ENCODE measurements at places on chromosomes 3 and 15.

DNA sequence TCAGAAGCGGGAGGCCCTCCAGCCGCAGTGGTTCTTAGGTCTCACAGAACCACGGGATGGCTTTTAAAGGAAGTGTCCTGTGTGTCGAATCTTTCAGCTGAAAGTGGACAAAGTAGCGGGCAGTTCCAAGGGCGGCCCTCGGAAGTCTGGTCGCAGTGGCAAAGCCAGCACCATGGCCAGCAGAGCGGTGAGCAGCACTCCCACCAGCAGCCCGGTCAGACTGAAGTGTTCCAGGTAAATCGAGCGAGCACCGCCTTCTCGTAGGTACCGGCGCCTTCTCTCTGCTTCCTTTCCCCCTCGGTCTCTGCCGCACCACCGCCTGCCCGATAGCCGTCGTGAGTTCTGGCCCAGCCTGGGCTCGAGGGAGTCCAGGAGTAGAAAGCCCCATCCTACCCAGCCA lies 103.6 kb upstream of the ABHD17C start:
- DNase-seq: no peak

DNA sequence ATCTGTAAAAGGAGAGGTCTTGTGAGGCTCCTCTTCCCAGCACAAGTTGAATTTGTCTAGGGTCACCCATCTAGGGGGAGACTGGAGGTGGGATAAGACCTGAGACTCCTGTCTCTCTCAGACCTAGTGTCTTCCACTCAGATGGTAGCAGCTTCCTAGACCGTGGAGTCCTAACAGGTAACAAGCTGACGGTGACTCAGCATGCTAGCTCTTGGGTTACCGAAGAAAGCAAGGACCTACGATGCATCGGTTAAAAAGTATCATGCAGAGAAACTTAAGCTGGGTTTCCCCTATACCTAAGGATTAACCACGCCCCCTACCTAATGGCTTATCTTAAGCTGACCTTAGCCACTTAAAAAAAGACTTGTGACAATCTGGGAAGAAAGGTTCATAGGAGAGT lies 7.6 kb downstream of the LRRN1 start:
- no peak for DNase-seq

DNA sequence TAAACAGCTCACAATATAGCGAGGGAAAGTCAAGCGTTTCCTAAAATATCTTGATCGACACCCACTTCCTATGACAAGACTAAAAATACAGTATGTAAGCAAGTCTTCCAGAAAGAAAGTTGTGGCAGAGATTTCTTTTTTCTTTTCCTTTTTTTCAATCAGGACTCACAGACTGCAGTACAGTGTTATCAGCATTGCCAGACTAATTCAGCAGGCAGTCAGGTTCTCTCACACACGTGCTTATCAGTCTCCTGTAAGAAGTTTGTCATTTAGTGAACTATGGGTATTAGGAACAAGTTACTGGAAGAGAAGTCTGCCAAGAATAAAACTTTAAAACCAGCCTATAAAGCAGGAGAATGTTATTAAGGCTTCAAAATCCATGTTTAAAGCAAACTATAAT lies 32.8 kb upstream of the ZNF385D start:
- no peak for DNase-seq

DNA sequence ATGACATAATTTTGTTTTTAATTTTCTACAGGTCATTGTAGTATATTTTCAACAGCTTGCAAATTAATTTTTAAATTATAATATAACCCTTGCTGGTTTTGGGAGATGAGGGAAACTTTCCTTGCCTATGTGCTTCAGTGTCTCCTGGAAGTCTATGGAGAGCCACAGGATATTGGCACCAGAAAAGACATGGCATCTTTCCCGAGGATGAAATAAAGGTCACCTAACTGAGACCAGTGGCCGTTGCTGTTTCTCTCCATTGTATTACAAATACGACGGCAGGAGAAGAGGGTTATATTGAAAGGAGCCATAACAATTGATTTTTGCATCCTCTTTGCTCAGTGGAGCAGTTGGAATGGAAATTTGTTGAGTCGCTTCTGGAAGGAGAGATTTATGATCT lies 19.9 kb upstream of the AQP9 start:
- DNase-seq: no peak

- DNase-seq: peak; percentile 2
Measured at GRCh38 chr3:21174461-21174860, 576.5 kb downstream of the ZNF385D start.

- no peak for DNase-seq
Measured at GRCh38 chr3:113714702-113715101, 18.3 kb upstream of the USF3 start.

DNA sequence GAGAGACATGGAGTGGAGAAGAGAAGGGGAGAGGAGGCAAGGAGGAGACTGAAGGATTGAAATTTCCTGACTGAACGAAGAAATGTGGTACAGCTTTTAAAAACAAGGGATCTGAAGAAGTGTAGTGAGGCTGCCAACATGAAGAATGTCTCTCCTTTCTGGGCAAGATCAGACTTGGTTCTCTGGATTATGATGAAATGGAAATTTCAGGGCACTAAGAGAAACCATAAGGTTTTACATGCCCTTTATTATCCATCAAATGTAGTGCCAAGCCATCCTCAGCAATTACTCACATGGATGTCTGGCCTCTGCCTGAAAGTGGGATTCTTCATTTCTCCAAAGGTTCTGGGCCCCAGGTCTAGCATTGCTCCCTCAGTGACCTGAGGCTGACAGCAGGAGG lies 77.6 kb upstream of the CCDC80 start:
- no peak for DNase-seq

- peak; percentile 67 for DNase-seq
Measured at GRCh38 chr3:4985330-4986174, 6.3 kb downstream of the BHLHE40 start.

- no peak for DNase-seq
Measured at GRCh38 chr15:63836579-63836978, 2.8 kb upstream of the HERC1 start.

GRCh38 chr3:123031051-123031450 lies 3.5 kb upstream of the SEMA5B start:
- no peak for DNase-seq

DNA sequence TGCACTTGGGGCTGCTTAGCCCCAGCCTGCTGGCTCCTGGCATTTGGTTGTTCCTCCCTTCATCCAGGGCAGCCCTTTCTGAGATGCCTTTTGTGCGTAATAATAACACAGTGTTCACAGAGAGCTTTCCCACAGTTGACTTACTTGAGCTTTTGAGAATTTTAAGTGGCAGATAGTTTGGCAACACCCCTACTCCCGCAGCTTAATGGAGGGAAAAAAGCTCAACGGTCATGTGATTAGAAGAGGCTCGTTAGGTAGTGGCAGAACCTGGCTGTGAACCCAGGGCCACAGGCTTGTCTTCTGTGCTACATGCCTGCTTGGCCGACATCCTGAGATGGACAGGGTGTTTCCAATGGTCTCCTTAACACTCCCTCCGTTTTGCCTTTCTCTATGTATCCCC lies 4.7 kb downstream of the KBTBD13 start:
- DNase-seq: no peak

DNA sequence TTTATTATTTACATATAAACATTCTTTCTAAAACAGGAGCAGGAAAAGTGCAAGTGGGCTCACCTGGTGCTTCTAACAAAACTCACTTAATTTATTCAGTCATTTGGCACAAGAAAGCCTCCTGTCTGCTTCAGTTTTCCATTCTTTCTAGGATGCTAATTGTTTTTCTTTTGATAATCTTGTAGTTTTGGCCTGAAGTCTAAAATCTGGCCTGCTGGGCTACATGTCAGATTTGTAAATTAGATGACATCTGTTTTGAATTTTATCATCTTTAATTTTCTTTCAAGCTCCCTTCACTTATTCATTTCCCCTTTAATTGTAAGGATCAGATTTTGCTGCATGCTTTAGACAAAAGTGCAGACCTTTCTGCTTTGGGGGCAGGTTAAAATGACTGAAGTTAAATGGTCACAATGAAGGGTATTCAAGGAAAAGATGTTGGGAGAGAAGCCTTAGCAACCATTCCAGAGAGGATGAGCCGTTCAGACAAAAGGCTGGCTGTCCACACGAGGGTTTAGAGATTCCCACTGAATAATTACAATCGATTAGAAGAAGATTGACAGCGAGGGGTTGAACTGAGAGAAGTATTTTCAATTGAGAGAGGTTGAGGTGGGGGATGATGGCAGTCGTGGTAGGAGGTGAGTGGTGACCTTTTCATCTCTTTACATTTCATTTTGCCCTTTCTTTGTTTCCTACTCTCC lies 59.9 kb upstream of the PTX3 start:
- DNase-seq: no peak

DNA sequence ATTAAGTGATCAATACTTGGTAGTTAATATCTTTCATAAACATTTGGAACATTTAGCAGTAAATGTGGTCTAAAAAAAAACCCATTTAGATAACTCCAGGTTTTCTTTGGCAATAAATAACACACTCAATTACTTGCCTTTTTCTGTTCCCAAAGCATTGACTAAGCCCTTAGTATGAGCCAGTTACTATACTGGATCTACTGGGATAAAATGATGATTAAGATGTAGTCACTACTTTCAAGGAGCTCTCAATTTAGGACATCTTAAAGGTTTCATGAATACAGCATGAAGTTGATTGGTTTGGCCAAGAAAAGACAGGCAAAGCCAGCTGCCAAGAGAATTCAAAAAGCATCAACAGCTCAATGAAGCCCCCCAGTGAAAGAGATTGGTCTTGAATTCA lies 250.9 kb downstream of the EPHA3 start:
- no peak for DNase-seq

DNA sequence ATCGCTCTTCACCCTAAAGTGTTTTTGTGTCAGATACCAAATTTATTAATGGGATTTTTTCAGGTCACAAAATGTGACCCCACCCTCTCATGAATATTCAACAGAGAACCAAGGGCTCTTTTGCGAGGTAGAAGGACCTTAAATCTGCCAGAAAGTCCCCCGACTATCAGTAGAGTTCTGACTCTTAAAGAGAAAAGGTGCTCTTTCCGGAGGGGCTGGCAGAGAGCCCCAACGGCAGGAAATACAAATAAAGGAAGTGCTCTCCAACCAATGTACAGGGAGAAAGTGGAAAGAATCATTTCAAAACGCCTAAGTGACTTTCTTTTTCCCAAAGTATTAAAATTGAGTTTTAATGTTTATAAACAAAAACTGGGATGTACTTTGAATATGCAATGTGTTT lies 517.2 kb downstream of the FOXP1 start:
- no peak for DNase-seq

GRCh38 chr3:71355862-71356261 lies 227.7 kb downstream of the FOXP1 start:
- no peak for DNase-seq

- peak; percentile 44 for DNase-seq
Measured at GRCh38 chr15:82739086-82739485, 29.4 kb upstream of the AP3B2 start.

GRCh38 chr3:148718982-148719862 lies 21.5 kb downstream of the AGTR1 start:
- peak; percentile 37 for DNase-seq

GRCh38 chr3:120636795-120637401 lies 40.8 kb downstream of the NDUFB4 start:
- DNase-seq: no peak

- no peak for DNase-seq
Measured at GRCh38 chr3:46407970-46408369, 911 bp downstream of the CCRL2 start.

GRCh38 chr3:156551746-156552145 lies 3.2 kb downstream of the SSR3 start:
- peak; percentile 89 for DNase-seq

- DNase-seq: no peak
Measured at GRCh38 chr3:109178708-109179107, 42.2 kb downstream of the C3orf85 start.

GRCh38 chr3:71062952-71063772 lies 520.4 kb downstream of the FOXP1 start:
- DNase-seq: peak; percentile 67

DNA sequence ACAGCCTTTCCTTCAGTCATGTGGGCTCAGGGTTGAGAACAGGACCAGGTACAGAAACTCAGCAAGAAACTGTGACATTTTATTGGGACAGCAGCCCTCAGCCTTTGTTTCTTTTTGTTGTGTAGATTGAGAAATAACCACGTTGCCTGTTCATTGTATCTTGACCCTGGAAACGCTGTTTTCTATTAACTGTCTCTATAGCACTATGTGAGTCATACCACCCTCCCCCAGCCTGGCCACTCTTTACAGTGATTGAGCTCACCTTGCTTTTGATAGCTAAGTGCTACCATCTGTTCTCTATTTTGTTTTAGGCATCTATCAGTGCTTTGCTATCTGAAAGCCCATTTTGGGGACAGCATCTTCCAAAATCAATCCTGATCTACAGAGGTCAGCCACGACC lies 127.9 kb downstream of the CD47 start:
- peak; percentile 75 for DNase-seq

- no peak for DNase-seq
Measured at GRCh38 chr3:123751433-123751832, 132.7 kb downstream of the MYLK start.

All from iris pigment epithelial cell (primary cell).